Kidney (tissue), 22 donors: ENCODE measurements at places on chromosomes 16 and 17.

DNA sequence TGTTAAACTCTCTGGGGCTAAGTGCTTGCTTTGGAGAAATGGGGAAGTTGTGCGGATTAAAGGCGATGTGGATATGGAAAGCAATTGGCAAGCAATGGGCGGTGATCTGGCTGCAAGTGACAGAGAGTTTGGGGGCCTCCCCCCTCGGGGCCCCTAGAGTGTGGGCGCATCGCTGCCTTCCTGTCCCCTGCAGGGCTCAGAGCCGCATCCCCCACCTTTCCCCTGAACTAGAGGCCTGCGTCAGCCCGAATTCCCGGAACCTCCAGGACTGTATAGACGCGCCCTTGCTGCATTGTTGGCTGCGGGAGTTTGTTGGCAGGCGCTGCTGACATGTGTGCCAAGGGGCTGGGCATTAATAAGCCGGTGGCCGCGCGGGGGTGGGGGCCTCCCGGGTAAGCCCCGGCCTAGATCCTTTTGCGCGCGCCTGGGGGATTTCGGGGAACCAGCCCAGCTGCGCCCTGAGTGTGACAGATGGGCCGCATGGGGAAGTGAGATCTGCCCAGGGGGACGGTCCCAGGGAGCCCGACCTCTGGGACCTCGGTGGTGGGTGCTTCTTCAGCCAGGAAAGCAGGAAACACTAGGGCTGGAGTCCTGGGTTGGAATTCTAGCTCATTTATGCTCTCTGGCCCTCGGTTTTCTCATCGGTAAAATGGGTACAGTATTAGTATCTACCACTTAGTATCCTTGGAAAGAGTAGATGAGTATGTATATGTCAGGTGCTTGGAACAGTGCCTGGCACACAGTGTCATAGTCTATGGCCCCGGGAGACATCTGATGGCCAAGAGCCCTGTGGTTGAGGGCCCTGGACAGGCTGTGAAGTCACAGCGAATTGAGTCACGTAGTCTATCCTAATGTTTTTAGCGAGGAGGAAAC lies 1.0 kb downstream of the EEF2K start:
- DNase-seq, result peak; percentile 45

DNA sequence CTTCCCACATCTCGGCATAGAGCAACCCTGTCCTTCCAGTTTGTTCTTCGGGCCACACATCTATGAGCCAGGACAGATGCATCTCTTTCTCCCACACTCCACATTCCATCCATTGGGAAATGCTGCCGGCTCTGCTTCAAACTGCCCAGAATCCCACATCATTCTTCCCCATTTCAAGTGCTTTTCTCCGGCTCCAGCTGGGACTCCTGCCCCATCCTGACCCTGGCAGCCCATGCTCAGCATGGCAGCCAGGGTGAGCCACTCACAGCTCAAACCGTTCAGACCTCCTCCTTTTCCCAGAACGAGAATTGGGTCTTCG lies 132.8 kb upstream of the SDK2 start:
- no peak for DNase-seq

DNA sequence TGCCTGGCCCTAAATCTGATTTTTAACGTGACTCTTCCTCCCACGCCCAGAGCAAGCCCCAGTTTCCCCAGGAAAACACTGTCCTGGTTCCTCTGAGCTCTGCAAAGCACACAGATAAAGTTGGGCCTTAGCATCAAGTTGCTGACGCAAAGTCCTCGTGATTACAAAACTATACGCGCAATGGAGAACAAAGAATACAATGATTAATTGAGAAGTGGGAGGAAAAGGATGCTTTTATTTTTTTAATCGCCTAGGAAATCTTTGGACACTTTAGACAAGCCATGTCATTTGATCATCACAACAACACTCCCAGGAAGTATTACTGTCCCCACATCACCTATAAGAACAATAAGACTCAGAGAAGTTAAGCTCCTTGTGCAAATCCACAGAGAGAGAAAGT lies 30.5 kb upstream of the CES5A start:
- DNase-seq, result no peak

DNA sequence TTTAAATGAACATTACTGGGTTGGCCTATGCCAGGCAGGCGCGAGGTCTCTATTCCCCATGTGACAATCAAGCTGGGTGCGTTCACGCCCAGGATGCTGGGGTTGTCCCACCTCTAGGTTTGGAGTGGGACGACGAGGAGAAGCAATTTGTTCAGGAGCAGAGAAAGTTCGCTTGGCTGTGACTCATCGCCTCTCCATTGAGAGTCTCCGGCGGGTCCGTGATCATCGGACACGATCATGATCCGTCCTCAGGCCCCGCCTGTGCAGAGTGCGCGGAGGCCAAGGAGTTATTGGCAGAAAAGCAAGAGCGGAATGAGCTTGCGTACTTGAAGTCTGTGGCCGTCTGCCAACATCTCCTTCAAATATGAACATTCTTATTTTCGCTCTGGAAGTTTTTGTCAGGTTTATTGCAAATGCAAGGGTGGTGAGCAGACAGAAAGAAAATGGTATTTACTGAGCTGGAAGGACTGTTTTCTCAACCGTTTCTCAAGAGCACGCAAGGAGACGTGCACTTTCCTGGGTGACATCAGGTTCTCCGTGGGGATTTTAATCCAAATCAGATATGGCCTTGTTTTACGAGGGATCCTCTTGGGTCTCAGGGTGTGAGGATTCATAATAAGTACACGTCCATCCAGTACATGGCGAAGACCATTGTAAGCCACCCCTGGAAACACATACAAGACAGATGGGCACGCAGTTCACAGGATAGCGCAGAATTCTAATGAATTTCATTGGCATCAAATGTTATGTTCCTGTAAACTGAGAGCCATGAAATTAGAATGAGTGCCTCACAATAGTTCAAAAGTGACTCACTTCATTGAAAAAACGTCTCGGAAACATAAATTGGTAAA lies 70.1 kb upstream of the CREBBP start:
- no peak for DNase-seq

DNA sequence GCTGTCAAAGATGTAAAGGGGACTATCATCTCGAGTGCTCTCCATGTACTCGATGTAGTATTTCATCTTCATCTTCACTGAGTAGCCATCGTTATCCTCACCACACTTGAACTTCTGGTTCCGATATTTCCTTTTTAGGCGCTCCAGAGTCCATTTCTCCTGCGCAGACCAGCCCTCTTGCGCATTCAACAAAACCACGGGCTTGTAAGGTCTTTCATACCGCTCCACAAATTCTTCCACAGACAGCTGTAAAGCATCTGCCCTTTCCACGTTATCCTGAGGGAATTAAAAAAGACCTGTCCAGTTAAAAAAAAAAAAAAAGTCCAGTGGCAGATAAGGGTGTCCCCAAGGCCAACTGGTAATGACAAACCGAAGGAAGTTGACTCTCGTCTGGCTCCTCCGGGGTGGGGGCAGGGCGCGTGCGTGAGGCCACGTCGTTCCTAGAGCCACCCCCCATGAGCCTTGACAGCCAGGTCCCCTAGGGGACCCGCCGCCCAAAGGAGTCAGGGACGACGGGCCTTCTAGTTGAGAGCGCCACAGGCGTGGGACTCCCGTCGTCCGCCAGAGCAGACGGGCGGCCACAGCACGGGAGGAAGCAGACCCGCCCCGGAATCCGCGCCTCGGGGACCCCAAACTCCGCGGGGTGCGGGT lies 701 bp downstream of the JMJD6 start:
- peak; percentile 74 for DNase-seq

GRCh38 chr16:57051696-57052228 lies 40.6 kb upstream of the CPNE2 start:
- no peak for DNase-seq

DNA sequence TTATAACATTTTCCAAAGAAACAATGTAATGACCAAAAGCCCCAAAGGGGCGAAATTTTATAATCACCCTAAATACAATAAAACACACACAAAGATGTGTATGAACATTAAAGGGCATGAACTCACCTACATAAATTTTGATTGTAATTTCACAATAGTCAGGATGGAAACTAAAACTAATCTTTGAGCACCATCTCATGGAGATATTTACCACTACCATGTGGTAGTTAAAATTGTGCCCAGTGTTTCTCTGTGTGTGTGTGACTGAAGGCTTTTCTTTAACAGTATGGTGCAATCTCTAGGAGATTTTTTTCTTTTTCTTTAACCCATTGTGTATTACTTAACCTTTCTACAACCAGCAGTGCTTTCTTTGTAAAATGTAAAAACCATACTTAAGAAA lies 19.7 kb upstream of the MEIOC start:
- DNase-seq, result peak; percentile 68

DNA sequence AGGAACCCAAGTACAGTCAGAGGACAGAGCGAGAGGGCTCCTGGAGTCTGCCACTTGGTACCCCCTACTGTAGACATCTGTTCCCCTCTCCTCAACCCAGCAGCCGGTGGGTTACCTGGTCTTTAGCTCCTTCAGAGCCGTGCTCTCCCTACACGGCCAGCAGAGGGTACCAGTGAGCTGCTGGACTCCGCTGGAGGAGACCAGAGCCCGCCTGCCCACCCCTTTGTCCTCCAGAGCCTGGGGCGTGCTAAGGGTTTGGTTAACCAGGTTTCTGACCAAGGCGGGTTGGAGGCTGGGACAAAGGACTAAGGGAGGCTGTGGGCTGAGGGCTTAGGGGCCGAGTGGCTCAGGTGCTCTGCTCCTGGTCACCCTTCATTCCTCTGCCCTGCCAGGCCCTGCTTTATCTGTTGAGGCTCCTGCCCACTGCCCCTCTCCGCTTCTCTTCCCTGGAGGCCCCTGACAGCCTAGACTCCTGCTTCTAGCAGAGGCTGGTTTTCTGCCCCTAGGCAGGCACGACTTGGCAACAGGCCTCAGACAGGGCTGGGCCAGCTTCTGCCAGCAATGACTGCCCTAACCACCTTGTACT lies 2.7 kb upstream of the HSD11B2 start:
- DNase-seq, result peak; percentile 92

GRCh38 chr17:41176744-41177387 lies 1.2 kb downstream of the KRTAP4-2 start:
- no peak for DNase-seq

- DNase-seq, result no peak
These were observed 144.7 kb downstream of the MYO1D start for GRCh38 chr17:32732296-32732642.

DNA sequence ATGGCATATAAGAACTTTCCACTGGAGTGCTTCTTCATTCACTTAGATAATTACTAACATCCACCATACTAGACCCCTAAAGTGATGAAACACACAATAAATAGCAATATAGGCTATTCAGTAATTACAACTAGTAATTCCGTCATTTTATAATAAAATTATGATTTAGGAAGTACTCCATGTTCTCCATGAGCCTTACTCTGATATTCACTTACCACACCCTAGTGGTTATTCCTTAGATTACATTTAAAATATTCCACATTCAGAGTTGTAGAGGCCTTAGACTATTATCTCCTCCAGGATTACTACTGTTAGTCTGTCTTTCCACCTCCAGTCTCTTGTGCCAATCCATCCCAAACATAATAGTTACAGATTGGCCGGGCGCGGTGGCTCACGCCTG lies 62.4 kb downstream of the STH start:
- no peak for DNase-seq

DNA sequence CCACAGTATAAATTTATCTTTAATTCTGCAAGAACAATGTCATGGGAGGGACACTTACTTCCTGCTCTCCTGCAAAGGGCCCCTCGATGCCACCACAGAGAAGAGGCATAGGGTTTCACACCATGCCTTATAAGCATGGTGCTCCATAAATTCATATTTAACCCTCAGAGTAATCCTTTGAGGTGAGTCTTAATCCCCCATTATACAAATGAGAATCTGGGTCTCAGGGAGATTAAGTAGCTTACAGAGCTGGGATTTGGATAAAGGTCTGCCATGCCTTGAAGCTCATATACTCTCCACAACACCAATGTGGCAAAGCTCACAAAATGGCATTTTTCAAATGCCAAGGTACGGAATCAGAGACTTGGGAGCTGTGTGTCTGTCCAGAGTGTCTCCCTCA lies 268.5 kb upstream of the CCL2 start:
- no peak for DNase-seq
